ENCODE measurements at places on chromosomes 2 and 18.

DNA sequence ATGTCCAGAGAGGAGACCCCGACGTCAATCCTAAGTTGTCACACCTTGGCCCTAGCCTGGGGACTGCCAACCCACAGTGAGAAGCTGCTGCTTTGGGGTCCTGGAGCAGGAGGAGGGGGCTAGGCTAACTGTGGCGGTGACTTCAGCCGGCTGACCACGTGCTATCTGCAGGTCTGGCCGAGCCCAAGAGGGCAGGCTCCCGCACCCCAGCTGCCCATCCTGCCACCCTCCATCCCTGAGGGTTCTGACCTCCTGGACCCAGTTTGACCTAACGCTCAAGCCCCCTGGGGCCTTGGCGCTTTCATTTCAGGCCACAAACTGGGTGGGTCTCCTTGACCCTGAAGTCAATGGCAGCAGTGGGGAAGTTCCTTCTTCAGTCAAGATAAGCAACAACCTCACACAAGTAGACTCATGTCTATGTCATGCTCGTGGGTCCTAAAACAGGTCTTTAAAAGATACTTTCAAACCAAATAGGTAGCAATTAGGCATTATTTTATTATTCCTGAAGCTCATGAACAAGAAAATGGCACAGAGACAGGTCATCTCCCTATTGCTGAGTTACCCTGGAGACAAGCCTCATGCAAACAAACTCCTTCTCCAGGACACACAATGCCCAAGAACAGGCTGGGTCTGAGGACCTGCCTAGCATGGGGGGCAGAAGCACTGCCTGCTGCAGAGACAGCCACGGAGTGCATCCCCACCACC, 2.3 kb downstream of the HES6 start:
- DNase-seq, result no peak

- no peak for DNase-seq
Observed at GRCh38 chr2:239956818-239957261, 68.3 kb downstream of the NDUFA10 start.

GRCh38 chr2:17608251-17608650, 67.8 kb downstream of the VSNL1 start:
- no peak for DNase-seq

DNA sequence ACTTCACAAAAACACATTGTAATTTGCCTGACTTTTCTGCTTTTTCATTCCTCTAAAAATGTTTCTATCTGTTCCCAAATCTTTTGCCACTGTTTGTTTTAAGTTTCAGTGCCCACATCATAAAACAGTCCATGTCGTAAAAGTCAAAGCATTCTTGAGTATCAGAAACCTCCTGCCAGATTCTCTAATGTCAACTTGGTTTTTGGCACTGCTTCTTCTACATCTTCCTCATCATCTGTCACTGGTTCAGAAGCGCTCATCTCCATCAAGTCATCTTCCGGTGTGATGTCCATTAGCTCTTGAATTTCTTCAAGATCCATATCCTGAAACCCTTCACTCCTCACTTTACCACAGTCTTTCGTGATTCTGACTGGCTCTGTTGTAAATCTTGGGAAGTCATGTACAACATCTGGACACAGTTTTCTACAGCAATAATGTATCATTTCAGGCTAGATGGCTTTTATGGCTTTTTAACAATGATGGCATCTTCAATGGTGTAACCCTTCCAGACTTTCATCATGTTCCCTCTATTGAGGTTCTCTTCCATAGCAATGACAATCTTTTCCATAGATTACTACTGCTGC, 19.6 kb downstream of the CUL3 start:
- no peak for DNase-seq

DNA sequence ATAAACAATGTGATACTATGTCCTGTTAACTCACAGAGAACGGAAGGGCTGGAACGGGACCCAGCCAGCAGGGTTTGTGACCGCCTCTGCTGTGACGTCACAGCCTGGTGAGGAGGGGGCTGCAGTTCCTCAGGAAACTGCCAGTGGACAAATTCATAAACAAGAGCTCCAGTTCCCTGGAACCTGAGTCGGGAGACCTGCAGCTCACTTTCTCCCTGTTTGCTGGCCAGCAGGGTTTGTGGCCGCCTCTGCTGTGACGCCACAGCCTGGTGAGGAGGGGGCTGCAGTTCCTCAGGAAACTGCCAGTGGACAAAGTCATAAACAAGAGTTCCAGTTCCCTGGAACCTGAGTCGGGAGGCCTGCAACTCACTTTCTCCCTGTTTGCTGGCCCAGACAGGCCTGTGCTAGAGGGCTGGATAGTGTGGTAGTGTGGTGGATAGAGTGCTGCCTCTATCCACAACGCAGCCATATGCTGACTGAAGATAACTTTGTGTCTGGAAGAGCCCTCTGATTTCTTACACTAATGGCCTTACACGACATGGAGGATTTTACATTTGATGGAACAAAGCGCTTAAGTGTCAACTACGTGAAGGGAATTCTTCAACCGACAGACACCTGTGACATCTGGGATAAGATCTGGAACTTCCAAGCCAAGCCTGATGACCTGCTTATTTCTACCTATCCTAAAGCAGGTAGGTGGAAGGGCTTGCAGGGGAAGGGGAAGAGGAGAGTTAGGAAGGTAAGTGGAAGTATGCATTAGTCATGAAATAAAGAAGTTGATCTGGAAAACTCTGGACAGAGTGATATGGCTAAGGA, at the start of gene SULT1C4:
TSS of gene SULT1C4 (plus strand) at position 140 of the 816 bp plus-strand sequence. CDS start at position 524, 384 bp downstream.
- no peak for DNase-seq

Measured in central memory CD4-positive, alpha-beta T cell (primary cell).